Substantia nigra (tissue), 51 donors: ENCODE measurements at places on chromosomes 6 and 20.
A peak's percentile ranks its signal among the peaks of the same experiment; 100 is the strongest.

- no peak for DNase-seq
Measured at GRCh38 chr6:116362276-116362675, 8.5 kb upstream of the DSE start.

- DNase-seq: no peak
Measured at GRCh38 chr6:38906582-38906981, 142.0 kb upstream of the GLP1R start.

- no peak for DNase-seq
Measured at GRCh38 chr6:81878479-81878878, 126.0 kb upstream of the TENT5A start.

- DNase-seq: no peak
Measured at GRCh38 chr20:10508060-10508459, 73.0 kb downstream of the SLX4IP start.

GRCh38 chr6:108127826-108128225 lies 38.0 kb upstream of the NR2E1 start:
- no peak for DNase-seq

- no peak for DNase-seq
Measured at GRCh38 chr20:4134355-4134834, 119.0 kb upstream of the RNF24 start.

- DNase-seq: no peak
Measured at GRCh38 chr6:35962779-35963560, 42.1 kb upstream of the SRPK1 start.

- DNase-seq: no peak
Measured at GRCh38 chr6:108083349-108083748, 8.8 kb upstream of the OSTM1 start.

- no peak for DNase-seq
Measured at GRCh38 chr6:156280065-156280464, 497.1 kb upstream of the ARID1B start.

DNA sequence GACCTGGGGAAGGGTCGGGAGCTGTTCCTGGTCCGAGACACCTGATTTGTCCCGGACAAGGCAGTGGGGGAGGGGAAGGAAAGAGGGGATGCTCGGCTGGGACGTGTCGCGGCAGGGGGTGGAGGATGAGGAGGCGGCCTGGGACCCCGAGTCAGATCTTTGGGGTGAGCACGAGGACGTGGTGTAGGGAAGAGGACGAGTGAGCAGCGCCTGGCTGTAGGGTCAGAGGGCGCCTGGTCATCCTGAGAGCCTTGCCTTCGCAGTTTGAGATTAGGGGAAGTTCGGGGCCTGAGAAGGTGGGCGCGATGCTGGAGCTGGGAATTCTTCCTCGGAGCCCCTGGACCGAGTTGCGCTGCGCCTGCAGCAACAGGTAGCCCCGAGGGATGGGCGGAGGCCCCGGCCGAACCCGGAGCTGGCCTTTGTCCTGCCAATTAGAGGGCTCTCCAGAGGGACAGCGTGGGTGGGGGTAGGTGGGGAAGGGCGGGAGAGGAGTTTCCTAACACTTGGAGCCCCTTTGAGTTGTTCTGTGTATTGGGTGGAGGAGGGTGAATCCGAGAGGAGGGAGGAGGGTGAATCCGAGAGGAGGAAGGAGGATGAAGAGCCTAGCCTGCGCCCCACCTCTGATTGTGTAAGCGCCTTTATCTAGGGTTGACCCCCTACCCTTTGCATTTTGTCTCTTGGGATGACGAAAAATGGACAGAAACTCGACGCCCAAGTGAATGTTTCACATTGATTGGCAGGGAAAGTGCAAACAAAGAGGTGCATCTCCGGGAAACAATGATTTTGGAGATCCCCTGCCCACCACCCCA lies 72.0 kb downstream of the SOX4 start:
- no peak for DNase-seq

DNA sequence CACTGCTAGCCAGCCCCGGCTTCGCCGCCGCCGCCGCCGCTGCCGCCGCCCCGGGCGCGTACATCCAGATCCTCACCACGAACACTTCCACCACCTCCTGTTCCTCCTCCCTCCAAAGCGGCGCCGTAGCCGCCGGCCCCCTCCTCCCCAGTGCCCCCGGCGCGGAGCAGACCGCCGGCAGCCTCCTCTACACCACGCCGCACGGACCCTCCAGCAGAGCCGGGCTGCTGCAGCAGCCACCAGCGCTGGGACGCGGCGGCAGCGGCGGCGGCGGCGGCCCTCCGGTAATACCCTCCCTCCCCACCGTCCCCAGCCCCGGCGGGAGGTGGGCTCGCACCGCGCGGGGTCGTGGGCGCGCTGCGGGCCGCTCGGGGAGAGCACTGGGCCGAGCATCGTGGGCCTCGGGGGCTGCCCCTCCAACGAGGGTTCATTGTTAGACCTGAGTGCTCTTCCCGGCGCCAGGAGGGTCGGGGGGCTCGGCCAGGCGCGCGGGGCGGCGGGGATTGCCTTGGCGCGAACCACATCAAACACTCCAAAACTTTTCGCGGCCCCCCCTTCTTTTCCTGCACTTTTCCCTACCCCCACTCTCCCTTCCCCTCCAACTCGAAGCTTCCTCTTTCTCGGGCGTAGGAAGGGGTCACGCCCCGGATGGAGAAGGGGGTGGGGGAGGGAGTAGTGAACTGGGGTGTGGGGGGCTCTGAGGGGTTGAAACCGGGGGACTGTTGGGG lies 827 bp downstream of the E2F3 start:
- no peak for DNase-seq

- DNase-seq: no peak
Measured at GRCh38 chr6:36129941-36130666, at the start of gene MAPK13. Gene MAPK13 (plus strand): TSS chr6:36130513. CDS start chr6:36130583, 70 bp downstream.

- peak; percentile 85 for DNase-seq
Measured at GRCh38 chr6:163926642-163927041, 512.1 kb downstream of the QKI start.

DNA sequence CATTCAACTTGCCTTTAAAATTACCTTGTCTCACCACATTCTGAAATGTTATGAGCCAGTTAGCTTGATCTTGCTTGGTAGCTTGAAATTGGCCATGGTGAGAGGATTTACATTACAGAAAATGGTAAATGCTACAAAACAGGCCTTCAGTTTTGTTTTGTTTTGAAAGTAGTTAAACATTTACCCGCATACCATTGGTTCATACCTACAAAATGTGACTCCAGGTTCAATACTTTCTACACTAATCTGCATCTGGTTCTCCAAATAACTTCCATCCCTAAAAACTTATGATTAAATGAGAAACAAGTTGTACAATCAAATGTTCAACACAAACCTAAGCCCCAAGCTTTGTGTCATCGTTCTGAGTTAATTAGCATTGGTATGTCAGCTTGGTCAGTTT lies 30.5 kb upstream of the MYBL2 start:
- no peak for DNase-seq

GRCh38 chr20:57106692-57107091 lies 159.7 kb downstream of the BMP7 start:
- DNase-seq: no peak

GRCh38 chr6:52300489-52300931 lies 16.0 kb upstream of the MCM3 start:
- no peak for DNase-seq

DNA sequence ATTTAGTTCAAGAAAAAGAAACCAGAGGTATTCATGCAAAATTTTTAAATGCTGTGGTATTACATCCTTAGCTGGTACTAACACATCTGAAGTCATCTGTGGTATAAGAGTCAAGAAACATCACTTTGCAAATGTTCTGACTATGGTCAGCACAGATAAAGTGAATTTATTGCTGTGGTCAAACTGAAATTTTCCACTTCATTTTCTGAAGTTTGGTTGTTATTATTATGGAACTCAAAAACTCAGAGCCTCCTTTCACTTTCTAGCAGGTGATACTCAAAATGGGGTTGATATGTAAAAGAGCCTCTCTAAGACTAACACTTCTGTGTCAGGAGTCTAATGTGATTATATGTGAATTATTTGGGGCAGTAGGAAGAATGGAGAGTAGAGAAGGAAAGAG lies 257.8 kb downstream of the RNGTT start:
- no peak for DNase-seq

- no peak for DNase-seq
Measured at GRCh38 chr20:30816182-30816645, 441.2 kb upstream of the DEFB115 start.

GRCh38 chr6:52176550-52176949 lies 9.6 kb upstream of the IL17A start:
- DNase-seq: no peak

DNA sequence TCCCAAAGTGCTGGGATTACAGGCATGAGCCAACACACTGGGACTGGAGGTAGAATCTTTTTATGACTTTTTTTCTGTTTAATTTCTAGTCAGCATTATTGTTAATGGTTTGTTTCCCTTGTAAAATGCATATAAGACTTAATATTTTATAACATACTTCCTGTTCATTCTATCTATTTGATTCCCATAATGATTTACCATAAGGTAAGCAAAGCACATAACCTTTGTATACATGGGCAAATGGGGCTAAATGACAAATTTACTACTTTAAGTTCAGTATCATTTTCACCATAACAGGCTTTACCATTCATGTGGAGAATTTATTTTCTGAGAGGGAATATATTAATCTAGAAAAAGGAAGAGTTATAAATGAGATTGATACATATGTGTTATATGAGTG lies 24.3 kb downstream of the VTA1 start:
- DNase-seq: no peak

DNA sequence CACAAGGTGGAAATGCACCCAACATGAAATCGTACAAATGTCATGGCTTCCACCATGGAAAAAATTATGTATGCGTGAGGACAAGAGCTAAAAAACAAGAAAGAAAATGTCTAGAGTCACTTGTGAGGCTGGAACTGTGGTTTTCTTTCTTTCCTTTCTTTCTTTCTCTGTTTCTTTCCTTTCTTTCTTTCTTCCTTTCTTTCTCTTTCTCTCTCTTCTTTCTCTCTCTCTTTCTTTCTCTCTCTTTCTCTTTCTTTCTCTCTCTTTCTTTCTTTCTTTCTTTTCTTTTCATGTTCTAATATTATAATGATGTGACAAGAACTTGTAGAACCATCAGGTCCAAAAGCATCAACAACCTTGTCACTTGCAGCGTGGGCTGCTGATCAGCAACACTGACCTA lies 28.4 kb downstream of the ZNF311 start:
- DNase-seq: no peak

DNA sequence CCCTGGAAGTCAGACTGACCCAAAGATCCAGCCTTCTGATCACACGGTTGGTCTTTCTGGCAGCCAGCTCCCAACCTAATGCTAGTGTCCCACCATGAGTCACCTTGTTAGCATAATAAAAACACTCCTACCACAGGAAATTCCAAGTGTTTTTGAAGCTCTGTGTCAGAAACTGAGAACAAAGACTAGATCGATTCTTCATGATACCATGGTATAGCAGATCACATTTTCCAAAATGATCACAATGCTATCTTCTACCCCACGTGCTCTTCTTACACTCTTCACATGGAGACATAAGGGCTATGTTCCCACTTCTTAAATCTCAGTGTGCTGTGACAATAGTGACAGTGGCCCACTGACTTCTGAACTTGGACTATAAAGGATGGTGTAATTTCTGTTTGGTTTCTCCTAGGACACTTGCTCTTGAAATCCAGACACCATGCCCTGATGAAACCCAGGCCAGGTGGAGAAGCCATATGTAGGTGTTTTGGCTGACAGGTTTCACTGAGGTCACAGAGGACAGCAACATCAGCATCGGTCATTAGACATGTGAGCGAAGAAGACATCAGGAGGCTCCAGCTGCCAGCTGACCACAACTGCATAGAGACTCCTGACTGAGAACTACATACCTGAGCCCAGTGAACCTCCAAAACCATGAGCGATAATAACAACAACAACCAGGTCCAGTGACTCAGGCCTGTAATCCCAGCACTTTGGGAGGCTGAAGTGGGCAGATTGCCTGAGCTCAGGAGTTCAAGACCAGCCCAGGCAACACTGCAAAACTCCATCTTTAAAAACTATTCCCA lies 57.5 kb downstream of the MKKS start:
- DNase-seq: no peak

DNA sequence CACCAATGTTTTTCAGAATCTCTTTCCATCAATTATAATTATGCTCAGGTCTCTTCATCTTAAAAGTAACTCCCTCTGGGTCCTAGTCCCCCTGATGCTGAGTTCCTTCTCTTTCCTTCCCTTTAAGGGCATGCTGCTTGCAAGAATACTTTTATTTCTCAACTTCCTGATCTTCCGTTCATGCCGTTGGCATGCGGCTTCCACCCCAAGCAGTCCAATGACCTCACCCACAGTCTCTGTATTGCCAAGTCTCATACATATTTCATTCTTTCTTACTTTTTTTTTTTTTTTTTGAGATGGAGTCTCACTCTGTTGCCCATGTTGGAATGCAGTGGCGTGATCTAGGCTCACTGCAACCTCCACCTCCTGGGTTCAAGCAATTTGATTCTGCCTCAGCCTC lies 83.5 kb downstream of the NDUFAF5 start:
- DNase-seq: no peak

DNA sequence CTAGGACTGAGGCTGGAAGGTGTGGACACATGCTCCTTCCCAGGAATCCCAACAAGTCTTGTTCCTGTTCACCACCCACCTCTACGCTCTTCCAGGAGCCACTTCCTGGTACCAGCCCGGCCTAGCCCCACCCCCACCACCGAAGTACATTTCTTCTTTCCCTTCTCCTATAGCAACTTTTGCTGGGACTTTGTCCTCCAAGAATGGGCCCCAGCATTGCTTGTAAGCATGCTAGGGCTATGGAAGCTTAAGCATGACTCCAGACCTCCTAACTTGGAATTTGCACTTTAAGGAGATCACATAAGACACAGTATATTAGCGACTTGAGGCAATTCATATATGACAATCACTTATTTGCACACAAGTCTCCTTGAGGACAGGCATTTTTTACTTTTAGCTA lies 462.0 kb upstream of the ARID1B start:
- DNase-seq: no peak

- DNase-seq: peak; percentile 52
Measured at GRCh38 chr6:157822245-157823000, 623 bp upstream of the SNX9 start.

- no peak for DNase-seq
Measured at GRCh38 chr6:160996131-160996601, 4.6 kb downstream of the MAP3K4 start.

DNA sequence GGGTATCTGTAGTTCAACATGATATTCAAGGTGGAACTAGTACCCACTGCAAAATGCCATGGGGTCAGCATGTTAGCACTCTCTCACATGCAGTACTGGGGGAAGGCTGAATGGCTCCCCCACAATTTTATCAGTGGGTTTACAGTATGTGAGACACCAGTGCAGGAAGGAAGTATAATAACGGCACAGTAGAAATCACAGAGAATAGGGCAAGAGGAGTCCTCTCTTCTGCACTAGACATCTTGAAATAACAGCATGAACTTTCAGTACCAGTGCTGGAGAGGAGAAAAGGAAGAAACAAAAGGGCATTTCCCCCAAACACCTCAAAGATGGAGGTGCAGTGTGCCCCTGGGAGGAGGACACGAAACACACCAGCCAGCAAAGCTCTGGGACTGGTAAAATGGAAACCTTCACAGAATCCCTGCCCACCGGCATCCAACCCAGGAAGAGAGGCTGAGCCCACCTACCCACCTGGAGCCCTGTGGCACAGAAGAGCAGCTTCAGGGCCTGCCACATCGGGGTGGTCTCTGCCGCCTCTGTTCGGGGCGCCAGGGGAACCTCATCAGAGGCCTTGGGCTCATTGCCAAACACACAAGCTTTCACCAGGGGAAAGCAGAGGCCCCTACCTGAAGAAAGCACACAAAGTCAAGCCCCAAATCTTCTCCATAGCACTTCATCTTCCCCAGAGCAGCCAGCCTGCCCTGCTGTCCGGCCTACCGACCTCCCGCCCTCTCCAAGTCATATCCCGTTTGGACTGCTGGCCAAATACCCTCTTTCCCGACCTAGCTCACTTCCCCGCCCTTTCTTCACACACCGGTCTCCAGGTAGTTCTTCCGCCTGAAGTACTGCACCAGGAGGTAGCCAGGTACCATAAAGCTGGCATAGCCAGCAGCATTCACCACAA lies 1.2 kb downstream of the SLC35B2 start:
- DNase-seq: no peak
